ENCODE measurements at places on chromosomes 2 and 18.
A peak's percentile ranks its signal among the peaks of the same experiment; 100 is the strongest.

- no peak for DNase-seq
Measured at GRCh38 chr2:228079194-228079593, 102.3 kb downstream of the SPHKAP start.

- no peak for DNase-seq
Measured at GRCh38 chr2:1482253-1482675, 69.0 kb downstream of the TPO start.

GRCh38 chr2:121608967-121609366, 40.3 kb downstream of the CLASP1 start:
- DNase-seq, result no peak

- no peak for DNase-seq
Measured at GRCh38 chr2:143071185-143071876, 57.9 kb upstream of the ARHGAP15 start.

DNA sequence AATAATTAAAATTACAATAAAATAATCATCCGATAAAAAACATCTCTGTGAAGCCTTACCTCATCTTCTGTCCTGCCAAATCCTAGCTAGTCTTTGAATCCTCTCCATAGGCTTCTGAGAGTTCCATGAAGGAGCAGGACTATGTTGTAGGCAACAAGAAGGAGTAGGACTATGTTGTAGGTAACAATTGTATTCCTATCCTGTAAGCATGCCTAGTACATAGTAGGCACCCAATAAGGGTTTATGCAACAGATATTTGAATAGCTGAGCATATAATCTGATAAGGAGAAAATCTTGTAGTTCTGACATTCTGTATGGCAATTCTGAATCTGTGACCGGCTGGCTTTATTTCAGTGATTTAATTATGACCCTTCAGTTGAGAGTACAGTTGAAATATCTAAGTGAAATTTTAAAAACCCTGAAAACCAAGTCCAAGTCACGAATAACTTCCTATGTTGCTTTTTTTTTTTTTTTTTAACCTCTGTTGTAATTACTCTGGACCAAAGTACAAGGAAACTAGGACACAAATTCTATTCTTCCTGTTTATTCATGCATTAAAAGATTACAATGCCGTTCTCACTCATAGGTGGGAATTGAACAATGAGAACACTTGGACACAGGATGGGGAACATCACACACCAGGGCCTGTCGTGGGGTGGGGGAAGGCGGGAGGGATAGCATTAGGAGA, 27.8 kb downstream of the VWA3B start:
- no peak for DNase-seq

- DNase-seq, result no peak
Measured at GRCh38 chr2:186348200-186348599, 137.9 kb upstream of the ZC3H15 start.

- no peak for DNase-seq
Measured at GRCh38 chr2:27990030-27990590, 99.6 kb downstream of the BABAM2 start.

DNA sequence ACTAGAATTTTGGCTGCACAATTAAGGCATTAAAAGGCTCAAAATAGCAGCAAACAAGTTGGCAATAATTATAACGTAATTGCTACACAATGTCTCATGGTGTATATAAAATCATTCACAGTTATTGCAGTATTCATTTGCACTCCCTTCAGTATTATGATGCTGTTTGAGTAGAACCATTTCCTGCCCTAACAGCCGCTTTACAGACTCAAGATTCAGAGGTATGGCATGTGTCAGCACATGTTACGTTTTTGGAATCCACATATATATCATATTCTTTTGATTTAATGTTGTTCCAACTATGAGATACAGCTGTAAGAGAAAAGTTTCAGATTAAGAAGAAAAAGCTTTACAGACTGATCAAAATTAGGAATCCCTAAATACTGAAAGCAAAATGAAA, 56.3 kb upstream of the NCKAP5 start:
- DNase-seq, result no peak

- DNase-seq, result no peak
Measured at GRCh38 chr2:58137221-58137620, 90.6 kb downstream of the VRK2 start.

- DNase-seq, result no peak
Measured at GRCh38 chr2:46870051-46870839, 45.4 kb downstream of the MCFD2 start.

DNA sequence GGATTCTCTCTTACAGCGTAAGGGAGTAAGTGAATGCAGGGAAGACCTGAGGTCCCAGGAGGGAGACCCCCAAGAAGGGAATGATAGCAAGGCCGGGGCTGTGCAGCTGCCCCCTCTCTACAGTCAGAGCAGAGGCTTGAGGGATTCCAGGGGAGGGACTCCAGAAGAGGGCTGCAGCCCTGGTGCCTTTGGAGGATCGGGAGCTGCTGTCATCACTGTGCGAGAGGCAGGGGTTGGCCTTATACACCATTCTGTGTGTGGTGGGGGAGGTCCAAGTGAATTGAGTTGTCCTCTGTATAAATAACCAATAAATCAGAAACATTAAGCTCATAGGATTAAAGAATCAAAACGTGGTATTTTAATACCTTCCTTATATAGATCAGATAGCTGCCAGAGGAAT, 114.9 kb downstream of the GLI2 start:
- no peak for DNase-seq

DNA sequence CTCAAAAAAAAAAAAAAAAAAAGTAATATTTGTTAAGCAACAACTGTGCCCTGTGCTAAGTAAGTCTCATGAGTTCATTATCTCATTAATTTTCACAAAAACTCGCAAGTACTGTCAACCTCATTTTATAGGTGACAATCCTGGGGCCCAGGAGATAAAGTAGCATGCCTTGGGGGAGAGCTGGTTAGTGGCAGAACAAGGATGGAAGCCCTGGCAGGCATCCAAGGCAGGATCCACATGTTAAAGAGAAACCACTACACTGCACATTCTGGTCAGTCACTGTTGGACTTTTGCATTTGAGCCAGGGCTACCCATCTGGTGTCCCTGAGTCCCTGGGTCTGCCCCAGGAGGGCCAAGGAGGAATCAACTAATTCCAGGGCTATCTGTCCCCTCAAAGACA, 54.6 kb downstream of the ZFP36L2 start:
- peak; percentile 56 for DNase-seq

DNA sequence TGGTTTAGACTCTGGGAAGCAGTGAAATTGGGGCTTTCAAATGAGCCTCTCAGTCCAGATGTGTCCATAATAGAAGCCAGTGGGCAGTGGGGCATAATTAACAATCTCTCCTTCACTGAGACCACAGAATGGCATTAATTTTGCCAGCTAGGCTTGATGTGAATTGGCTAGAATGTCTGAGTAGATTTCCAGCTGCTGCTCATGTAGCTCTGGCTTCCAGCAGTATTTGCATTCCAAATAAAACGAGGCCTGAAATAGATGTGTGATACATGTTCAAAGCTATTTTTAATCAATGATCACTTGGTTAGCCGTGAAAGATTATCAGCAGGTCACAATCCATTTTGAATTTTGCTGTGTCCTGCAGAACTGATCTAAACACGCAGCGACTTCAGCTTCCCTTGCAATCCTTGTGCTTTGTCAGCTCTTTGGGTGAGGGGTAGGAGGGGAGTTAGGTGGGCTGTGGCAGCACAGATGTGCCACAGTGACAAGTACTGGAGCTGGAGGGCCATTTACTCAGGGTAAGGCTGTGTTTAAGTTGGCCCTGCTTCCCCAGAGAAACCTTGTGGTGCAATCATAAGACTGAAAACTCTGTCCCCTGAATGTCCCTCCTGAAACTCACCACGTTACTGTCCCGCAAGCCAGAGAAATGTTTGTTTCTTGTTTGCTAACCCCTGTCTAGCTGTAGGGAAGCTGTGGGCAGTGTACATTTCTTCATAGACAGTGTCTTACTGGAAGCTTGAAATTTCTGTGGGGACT, 56.9 kb upstream of the TMEM178A start:
- no peak for DNase-seq

- no peak for DNase-seq
Measured at GRCh38 chr2:210860276-210860675, 303.9 kb downstream of the CPS1 start.

- DNase-seq, result peak; percentile 34
Measured at GRCh38 chr2:105413206-105413605, 14.4 kb upstream of the FHL2 start.

DNA sequence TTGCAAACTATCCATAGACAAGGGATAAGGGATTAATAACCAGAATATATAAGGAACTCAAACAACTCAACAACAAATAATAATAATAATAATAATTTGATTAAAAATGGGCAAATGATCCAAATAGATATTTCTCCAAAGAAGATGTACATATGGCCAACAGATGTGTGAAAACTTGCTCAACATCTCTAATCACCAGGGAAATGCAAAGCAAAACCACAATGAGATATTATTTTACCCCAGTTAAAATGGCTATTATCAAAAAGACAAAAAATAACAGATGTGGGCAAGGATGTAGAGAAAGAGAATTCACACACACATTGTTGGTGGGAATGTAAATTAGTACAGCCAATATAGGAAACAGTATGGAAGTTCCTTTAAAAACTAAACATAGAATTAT, 26.9 kb downstream of the DNAH7 start:
- no peak for DNase-seq

GRCh38 chr18:79332646-79333045, 63.1 kb upstream of the NFATC1 start:
- DNase-seq, result no peak

DNA sequence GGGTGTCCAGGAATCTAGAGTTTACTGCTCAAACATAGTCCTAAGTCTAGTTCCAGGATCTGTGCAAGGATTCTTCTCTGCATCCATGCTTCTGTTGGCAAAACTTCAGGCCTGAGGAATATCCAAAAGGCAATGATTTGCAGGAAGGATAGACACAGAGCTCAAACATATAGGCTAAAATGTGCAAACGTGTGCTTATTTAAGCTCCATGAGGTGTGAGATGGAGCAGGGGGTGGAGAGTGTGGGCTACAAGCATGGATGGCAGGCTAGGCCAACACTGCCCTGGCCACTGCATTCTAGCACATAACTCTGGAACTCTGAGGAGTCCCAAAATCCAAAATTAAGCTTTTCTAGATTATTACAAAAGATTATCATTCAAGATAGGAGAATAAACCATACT, 301.1 kb downstream of the PAX3 start:
- DNase-seq, result no peak

GRCh38 chr2:195495351-195495750, 161.7 kb upstream of the SLC39A10 start:
- DNase-seq, result peak; percentile 28

GRCh38 chr2:135909976-135910375, 33.7 kb upstream of the MCM6 start:
- DNase-seq, result no peak

GRCh38 chr18:47800756-47801155, 129.7 kb downstream of the SMAD2 start:
- DNase-seq, result no peak

GRCh38 chr18:26071725-26072124, 18.7 kb downstream of the SS18 start:
- no peak for DNase-seq

DNA sequence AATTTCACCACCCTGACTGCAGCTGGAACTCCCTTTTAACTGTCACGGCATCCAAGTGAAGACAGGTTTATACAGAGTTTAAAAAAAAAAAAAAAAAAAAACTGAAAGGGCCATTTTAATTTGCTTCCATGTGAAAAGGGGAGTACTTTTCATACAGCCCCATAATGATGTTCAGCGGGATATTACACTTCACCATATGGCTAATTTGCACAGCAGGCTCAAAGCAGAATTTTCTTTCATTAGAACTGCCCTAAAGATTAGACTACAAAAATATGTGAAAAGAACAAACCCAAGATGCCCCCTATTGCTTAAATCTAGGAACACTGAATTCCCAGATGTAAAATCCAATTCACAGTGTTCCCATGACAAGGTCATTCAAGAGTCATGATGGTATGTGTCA, 301.8 kb downstream of the EXOC6B start:
- DNase-seq, result no peak

DNA sequence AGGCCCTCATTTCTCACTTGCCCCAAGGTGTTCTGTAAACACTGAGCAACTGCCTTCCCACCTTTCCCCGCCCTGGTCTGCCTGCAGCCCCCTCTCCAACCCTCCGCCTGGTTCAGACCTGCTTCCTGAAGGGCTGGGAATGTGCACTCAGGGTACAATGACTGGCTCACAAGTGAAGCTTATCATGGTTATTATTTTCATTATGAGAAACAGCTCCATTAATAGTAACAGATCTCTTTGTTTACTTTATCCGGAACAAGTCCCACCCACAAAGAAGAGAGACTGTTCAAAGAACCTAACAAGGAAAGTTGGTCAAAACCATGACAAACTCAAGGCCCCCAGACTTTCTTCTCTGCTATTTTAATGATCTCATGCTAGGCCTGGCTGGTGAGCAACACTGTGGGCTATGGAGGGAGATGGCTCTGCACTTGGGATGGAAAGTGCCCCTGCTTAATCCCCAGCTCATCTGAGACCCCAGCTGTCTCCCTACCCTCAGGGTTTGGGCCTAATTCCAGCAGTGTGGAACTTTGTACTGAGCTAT, 36.7 kb downstream of the ARHGAP25 start:
- no peak for DNase-seq

DNA sequence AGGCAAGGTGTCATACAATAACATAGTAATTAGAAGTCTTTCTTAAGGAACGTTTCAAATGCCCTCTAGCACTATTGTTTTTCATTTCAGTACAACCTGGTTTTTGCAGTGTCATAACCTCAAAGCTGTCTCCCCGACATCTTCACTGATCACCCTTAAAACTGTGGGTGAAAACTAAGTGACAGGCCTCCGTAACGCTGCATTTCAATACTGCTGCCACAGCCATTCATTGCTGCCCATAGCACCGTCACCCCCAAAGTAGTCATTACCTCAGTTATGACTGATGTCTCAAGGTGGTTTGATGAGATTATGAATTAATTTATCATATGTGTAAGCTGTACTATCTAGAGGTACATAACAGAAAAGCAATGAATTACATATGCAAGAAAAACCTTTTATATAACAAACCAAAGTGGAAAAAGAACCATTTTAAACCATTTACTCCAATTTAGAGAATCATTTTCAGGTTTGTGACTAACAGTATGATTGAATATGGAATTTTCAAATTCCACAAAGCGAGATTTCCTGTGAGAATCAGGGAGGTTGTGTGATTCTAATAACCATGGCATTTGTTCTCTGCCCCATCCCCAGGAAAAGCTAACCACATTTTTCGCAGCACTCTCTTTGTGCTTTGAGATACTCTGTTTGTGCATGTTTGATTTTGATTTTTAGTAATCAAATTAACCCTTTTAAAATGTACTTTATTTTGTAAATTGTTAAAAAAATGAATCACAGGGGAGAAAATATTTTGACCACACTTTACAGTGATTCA, 263.0 kb downstream of the PTGR3 start:
- no peak for DNase-seq

DNA sequence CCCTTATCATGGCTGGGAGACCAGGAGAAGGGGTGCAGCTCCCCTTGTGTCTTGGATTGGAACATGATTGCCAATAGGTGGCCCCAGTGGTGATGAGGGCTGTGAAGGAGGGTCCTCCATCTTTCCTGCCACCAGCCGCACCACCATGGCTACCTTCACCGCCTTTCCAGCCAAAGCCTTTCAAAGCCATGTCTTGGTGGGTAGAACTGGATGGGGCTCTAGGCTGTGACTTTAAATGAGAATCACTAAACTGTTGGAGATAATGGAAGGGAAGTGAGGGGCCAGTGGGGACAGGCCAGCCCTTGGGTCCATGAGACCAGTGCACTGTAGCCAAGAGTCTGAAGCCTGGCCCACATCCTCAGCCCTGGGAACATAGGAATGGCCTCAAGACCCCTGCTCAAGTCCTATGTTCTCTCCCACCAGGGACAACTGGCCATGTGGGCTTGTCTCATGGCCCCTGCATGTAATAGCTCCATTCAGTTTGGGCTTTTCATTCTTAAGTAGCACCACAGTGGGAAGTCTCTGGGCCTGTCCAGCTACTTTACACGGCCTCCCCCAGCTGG, 345.7 kb downstream of the DYSF start:
- DNase-seq, result no peak
